ENCODE measurements at places on chromosomes 12 and 14.
A peak's percentile ranks its signal among the peaks of the same experiment; 100 is the strongest.

- DNase-seq, result no peak
Measured at GRCh38 chr14:32427726-32428528, 98.8 kb downstream of the AKAP6 start.

DNA sequence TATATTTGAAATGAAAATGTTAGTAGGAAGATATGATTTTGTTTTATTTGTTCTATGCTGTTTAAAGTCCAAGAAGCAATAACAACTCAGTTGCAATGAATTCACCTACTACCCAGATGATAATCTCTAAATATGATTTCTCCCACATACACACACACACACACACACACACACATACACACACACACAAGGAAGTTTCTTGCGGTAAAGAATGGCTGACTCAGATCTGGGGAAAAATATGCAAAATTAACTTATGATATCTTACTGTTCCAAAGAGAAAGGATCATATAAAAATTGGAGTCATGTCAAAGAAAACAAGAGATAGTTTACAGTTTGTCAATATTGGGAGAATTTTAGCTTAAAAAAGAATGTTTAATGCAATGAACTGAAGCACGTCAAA is 456.7 kb downstream of the SLC16A7 start:
- DNase-seq, result no peak

- DNase-seq, result no peak
Measured at GRCh38 chr14:32509632-32510187, 180.6 kb downstream of the AKAP6 start.

DNA sequence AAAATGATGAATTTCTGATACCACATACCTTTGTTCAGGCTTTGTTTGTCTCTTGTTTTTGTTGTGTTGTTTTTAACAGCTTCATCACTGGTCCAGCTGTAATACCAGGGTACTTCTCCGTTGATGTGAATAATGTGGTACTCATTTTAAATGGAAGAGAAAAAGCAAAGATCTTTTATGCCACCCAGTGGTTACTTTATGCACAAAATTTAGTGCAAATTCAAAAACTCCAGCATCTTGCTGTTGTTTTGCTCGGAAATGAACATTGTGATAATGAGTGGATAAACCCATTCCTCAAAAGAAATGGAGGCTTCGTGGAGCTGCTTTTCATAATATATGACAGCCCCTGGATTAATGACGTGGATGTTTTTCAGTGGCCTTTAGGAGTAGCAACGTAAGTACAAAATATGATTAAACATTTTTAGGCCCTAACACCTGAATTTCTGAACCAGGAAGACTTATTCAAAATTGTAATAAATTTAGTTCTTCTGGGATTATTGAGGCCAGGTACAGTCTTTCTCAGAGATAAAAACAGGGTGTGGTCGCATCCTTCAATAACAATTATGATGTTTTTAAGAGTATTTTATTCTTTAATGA is 22.4 kb downstream of the RXYLT1 start:
- DNase-seq, result no peak

DNA sequence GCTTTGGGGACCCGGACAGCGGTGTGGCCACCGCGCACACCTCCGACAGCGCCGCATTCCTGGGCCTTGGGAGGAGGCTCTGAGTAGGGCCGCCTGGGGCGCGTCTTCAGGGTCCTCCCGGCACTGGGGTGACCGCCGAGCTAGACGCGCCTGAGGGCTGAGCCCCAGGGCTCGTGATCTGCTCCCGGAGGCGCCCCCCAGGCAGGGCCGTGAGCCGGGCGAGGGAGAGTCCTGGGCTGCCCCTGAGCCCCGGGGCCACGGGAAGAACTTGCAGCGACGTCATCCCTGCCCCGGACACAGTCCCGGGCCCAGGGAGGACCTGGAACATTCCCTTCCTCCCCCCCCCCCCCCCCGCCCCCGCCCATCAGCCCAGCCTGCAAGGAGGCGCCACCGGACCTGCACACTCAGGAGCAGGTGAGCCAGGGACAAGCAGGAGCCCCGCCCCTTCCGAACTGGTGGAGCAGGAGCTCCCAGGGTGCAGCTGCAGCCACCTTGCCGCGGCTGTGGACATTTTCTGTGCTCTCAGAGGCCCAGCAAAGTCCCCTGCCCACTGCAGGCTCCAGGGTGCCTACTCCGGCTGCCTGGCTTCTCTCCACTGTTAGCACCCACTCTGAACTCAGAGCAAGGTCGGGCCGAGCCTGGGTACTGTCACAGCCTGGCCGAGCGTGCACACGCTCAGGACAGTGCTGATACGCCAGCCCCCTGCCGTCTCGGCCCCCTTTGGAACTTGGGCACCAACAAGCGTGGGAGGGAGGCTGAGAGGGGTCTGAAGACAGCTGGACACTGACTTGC is 50.7 kb downstream of the A2M start:
- peak; percentile 97 for DNase-seq

- DNase-seq, result no peak
Measured at GRCh38 chr14:76282581-76282980, 93.4 kb upstream of the ESRRB start.

GRCh38 chr12:115660211-115660805 is 617.2 kb downstream of the MED13L start:
- no peak for DNase-seq

DNA sequence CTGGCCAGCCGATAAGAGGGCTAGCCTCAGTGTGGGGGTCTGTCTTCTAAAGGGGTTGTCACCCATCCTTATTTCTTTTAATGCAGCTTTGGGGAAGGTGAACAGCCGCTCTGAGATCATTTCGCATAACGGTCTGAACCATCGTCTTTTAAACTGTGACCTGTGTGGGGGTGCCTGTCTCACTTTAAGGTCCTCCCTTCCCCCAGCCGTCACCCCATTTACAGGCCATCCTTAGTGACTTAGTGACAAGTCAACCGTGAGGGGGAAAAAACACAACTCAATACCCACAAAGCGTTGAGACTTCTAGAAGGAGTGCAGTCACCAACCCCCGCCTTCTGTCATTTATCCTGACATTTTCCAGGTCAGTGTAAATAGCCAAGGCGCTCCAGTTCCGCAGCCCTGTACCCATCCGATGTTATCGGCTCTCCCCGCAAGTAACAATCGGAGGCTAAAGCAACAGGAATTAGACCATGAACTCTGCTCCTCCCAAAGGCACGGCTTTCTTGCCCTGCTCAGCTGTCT is 505 bp upstream of the DENND5B start:
- peak; percentile 88 for DNase-seq

DNA sequence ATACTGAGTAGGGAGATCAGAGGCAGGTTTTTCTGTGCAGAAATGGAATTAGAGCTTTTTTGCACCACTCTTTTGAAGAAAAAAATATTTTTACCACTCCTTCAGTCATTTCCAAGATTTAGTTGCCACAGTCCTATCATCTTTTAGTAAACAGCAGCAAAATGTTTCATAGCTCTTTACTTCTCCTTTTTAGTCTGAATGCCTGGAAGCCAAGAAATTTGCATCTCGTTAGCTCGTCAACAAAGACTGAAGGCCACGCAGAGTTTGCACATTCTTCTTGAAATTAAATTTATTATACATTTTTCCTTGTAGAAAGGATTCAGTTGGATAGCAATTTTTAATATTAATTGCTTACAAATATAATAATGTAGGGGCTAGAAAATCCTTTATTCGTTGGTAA is 544.5 kb upstream of the ATP2B1 start:
- DNase-seq, result no peak

DNA sequence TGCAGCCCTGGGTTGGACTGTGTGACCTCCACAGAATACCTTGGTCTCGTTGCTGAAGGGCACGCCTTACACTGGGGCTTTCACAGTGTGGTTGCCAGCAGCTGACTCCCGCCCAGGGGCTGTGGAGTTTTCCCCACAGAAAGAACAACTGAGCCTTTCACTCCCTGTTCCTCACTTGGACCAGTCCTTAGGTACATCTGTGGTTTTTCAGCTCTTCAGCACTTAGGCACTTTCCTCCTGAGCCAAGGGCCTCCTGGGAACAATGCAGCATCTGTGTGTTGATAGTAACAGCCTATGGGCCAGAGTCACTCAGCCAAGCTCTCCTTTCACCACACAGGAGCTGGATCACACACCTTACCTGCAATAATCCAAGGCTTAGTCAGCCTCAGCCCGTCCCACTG is 25.0 kb downstream of the ERP27 start:
- no peak for DNase-seq

DNA sequence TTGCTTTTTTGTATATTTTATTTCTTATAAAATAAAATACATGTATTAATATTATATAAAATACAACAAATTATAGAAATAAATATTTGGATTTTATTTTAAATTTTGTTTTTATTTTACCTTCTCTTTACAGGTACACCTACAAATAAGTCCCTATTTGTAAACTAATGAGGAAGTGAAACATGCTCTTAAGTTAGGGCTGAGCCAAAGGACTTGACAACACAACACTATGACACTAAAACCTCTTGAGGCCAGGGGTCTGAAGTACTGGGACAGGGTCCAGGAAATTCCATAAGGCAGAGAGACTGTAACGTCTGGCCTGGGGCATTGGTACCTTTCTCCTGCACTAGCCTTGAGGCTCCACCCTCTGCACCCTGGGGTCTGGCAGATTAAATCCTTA is 293.2 kb downstream of the FOXN3 start:
- DNase-seq, result no peak

- no peak for DNase-seq
Measured at GRCh38 chr12:44889162-44889561, 13.0 kb upstream of the NELL2 start.

DNA sequence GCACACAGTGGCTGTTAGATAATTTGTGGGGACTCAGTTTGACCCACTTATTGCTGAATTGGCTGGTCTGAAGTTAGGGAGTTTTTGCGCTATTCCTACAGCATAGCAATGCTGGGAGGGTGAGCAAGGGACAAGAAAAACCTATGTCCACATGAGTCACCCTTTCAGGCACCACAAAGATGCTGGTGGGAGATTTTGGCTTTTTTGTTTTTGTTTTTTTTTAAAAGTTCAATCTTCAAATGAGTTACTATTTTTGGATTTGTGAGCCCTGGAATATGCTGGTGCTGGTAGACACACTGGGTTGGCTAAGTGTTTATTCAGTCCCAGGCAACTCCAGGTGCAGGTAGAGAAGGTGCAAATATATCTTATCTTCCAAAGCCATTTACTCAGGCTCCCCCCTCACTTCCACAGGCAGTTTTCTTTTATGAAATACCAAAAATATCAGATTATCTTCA is 143.4 kb downstream of the BTG1 start:
- DNase-seq, result no peak

GRCh38 chr12:26319511-26319910 is 124.1 kb downstream of the SSPN start:
- no peak for DNase-seq

- no peak for DNase-seq
Measured at GRCh38 chr14:47961634-47962033, 286.2 kb upstream of the MDGA2 start.

GRCh38 chr12:97375310-97375709 is 87.3 kb upstream of the RMST start:
- DNase-seq, result no peak

DNA sequence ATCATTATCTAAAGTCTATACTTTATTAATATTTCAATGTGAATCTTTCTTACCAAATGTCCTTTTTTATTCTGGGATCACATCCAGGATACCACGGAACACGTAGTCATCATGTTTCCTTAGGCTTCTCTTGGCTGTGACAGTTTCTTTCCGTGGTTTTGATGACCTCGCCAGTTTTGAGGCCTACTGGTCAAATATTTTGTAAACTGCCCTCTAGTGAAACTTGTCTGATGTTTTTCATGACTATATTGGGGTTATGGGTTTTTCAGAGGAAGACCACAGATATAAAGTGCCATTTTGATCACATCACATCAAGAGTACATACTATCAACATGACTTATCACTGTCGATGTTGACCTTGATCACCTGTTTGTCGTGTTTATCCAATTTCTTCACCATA is 14.1 kb upstream of the SERPINA6 start:
- no peak for DNase-seq

DNA sequence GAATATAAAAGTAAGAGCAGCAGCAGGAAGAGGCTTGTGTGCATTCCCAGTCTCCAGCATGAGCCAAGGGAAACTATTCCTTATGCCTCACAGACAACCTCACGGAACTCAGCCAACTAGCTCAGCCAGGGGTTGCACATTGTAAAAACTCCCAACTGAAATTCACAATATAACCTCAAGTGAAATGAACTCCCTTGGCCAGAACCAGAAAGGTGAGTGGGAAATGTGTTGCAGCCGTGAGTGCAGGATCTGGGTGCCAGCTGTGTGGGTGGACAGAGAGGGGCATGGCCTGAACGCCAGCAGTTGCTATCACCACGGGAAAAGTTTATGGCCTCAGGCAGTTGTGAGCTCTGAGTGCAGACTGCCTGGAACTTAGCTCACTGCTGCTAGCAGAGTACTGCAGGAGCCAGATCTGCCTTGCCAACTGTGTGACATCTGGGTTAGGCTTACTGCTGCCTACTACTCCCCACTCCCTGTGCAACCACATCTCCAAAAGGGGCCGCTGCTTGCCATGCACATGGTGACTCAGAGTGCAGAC is 2.3 kb upstream of the CLEC1A start:
- DNase-seq, result peak; percentile 25

DNA sequence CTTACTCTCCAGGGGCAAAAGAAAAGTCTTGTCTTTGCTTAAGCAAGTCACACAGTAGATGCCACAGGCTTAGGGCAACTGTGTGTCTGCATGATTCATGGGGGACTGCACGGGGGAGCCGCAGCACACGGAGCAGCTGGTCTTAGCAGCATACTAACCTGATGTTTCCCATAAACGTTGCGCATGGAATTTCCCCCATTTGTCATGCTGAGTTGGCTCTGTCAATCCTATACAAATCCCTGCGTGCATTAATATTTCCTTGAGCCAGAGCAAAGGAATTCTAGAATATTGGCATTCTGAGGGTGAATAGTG is 71.2 kb downstream of the SAMD4A start:
- DNase-seq, result no peak

- DNase-seq, result no peak
Measured at GRCh38 chr12:83077041-83077440, 390.3 kb downstream of the TMTC2 start.

GRCh38 chr12:29023436-29024076 is 125.5 kb upstream of the FAR2 start:
- DNase-seq, result no peak

- no peak for DNase-seq
Measured at GRCh38 chr14:92998946-92999345, 76.0 kb downstream of the CHGA start.

DNA sequence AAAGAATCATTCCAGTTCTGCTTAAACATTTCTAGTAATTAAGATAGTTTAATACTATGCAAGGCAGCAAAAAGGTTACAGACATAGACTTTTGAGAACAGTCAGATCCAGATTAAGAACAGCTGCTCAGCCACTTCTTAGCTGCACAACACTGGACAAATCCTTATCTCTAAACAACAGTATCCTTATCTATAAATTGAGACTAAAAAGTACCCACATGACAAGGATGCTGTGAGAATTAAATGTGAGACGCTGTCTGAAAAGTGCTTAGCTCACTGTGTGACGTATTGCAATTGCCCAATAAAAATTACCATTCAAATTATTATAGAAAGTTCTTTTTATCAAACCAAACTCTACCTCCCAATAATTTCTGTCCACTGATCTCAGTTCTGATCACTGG is 35.5 kb downstream of the BORCS5 start:
- no peak for DNase-seq

GRCh38 chr12:119423285-119423684 is 88.8 kb downstream of the CCDC60 start:
- DNase-seq, result no peak
